ENCODE measurements at places on chromosomes 16 and 17. TPM values are rescaled to one million over a fixed set of nuclear protein-coding genes. Genes with fewer than 3 reads are reported as not detected.

The CDRT15 gene
- not detected for total RNA-seq

The GJD3 gene
- total RNA-seq, result not detected

The KRTAP9-4 gene
- total RNA-seq, result 6.5 TPM

The KRTAP2-1 gene
- 3.4 TPM for total RNA-seq

DNA sequence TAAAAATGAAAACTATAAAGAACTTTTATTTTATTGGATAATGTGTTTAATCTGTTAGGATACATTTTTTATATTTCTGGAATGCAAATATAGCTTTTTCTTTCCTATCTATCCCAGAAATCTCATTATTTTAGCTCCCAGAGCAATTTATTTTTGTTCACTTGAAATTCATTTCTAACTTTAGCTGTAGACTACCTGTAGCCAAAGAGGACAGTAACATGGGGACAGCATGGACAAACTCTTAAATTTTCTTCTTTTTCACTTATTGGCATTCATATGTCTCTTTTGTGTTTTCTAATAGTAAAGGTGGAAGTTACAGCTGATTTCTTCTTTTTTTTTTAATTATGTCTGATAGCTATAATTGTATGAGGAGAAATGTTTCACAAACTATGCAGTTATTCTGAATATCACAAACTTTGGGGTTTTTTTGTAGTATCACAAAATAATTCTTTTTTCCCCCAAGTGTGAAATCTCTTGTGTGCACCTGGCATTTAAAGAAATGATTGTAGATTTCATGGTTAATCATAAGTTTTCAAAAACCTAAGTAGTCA is 55.4 kb downstream of the VMP1 start:
- no peak for DNase-seq

DNA sequence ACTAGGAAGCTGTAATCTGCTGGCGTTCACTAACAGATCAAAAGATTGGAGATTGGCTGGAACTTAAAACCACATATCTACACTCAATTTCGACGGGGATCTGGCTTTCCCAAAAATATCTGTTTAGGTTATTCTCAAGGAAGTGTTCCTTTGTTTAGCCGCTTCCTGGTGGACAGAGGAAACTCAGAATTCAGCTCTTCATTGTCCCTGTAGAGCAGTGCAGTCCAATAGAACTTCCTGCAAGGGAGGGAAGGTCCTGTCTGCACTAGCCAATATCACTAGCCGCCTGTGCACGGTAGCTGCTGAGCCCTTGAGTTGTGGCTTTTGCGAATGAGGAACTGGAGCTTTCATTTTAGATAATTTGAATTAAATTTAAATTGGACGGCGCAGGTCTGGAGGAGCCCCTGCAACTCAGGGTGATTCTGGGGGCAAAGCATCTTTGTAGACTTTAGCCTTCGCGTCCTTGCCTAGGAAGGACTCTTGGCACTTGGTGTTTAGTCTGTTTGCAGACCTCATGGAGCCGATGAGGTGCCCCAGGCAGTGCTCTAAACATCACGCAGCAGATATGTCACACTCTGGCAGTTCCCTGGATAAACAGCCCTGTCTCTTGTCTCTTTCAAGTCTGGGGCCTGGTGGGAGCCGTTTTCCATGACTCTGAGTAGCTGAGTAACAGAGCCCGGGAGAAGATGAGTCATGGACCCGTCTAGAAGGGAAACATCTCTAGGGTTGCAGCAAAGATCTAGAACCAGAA is 122.2 kb downstream of the CCDC182 start:
- DNase-seq, result no peak

GRCh38 chr17:56594320-56595107 is 1.0 kb downstream of the NOG start:
- DNase-seq, result no peak

DNA sequence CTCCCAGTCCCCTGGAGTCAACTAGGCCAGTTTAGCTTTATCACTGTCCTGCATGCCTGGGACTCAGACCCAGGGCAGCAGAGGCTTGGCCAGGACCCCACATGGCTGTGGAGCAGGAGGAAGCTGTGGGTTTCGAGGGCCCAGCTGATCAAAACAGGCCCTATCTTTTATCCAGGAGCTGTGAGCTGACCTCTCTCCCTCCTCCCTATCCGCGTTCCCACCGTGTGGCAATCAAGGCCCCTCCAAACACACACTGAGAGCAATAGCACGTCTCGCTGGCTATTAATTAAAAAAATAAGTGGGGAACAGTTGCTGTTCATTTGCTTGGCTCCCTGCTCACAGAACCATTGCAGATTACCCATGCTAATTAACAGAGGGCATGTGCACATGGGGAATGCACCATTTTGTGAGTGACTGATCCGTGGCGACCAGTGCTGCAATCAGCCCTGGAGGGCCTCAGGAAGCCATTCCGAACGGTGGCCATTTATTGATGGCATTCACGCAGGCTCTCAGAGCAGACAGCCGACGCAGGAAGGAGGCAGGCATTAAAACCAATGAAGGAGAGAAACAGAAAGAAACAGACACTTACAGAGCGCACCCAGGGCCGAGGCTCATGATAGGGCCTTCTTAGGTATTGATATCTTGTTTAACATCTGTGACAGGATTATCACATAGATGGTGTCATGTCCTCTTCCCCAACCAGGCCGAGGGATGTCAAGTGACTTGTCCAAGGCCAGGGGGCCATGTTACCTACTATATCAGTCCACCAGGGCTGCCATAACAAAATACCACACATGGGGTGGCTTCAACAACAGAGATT is 157.1 kb downstream of the KATNIP start:
- no peak for DNase-seq

GRCh38 chr16:53960954-53961616 is 257.1 kb downstream of the FTO start:
- DNase-seq, result no peak
